ENCODE measurements at places on chromosomes 1 and 21.

DNA sequence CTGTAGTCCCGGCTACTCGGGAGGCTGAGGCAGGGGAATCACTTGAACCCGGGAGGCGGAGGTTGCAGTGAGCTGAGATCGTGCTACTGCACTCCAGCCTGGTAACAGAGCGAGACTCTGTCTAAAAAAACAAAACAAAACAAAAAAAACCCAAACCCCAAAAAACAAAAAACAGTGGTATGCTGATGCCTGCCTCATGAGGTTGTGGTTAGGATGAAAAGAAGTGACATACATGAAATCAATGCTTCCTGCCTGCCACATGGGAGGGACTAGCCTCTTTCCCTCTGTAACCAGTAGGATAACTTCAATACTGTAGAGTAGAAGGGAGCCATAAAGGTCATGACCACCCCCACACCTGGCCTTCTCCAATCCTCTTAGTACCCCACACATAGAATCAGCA, 55.2 kb downstream of the TENT5C start:
- no peak for DNase-seq

DNA sequence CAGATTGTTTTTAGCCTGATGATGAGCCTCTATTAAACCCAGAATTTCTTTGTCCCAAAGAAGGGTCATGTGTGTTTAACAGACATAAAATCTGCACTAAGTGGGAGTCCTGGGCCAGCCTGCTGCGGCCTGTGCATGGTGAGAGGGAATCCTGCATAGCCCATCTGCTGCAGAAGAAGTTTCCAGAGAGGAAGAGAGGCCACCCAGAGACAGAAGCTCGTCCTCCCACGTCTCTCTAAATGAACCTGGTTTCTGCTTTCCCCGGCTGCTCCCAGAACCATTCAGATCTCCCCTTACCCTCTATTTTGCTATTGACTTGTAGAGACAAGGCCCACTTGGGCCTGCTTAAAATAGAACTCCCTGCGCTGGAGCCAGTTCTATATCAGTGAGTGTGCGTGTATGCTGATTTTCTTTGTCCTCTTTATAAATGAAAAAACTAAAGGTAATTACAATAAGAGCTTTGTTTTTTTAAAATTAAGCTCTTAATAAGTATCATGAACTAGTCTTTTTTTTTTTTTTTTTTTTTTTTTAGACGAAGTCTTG, 142.8 kb upstream of the RAB4A start:
- DNase-seq = no peak

DNA sequence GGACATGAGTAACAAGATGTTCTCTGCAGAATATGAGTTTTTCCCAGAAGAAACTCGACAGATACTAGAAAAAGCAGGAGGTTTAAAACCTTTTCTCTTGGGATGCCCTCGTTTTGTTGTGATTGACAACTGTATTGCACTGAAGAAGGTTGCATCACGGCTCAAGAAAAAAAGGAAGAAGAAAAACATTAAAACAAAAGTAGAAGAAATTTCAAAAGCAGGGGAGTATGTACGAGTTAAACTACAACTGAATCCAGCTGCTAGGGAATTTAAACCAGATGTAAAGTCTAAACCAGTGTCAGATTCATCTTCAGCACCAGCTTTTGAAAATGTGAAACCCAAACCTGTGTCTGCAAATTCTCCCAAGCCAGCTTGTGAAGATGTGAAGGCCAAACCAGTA, 92.5 kb downstream of the TTC3 start:
- DNase-seq = no peak

DNA sequence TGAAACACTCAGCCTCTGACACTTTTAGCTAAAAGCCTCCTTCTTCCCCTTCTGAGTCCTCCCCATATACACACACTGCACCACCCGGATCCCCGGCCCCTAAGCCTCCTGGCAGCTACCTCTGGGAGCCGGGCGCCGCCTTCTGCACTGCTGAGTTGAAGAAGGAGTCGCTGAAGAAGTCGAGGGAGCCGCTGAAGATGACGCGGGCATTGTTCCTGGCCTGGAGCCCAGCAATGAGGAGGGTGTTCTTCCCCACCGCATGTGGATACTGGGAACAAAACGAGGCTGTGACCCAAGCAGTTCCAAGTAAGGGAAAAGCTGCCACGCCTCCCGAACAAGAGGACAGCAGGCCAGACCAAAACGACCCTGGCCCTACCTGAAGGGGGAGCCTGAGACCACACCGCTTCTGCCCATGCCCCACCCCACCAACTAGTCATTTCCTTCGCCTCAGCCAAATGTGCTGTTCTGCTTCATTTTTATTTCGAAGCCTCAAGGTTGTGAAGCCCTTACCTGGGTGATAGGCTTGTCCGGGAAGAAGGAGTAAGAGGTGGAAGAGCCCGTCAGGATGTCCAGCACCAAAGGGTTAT, 7.0 kb downstream of the DDOST start:
- no peak for DNase-seq

- no peak for DNase-seq
Measured at GRCh38 chr1:189424746-189425331, 1052.8 kb downstream of the BRINP3 start.

DNA sequence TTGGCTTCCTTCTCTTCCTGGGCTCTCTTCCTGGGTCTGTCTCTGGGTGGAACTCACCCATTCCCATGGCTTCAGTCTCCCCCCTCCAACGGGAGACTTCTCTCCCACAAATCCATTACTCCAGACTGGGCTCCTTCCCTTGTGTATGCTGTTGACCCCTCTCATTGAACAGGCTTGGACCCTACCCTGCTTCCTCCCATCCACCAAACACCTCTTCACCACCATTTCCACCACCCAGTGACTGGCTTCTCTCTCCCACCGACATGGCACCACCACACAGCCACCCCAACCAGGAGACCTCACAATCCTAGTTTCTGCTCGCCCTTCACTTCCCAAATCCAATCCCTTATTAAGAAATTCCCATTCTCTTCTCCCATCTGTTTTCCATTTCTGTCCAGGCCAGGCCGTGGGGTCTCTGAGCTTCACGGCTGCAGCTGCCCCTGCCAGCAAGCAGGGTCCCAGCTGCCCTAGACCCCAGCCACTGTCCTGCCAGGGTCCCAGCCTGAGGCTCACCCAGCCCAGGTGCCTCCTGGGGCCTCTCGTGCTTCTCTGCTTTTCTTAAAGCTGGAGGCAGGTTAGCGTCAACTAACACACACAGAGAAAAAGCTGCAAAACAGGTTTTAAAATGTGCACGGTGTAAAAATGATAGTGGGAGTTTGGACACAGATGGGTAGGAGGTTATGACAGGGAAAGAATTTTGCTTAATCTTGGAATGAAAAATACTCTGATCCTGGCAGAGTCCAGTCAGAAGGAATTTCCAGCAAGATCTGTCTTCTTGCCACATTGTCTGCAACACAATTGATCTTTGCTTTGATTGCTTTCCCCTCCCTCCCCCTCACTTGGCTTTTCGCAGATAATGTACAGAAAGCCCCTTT, 383.8 kb upstream of the VAMP3 start:
- DNase-seq = no peak

DNA sequence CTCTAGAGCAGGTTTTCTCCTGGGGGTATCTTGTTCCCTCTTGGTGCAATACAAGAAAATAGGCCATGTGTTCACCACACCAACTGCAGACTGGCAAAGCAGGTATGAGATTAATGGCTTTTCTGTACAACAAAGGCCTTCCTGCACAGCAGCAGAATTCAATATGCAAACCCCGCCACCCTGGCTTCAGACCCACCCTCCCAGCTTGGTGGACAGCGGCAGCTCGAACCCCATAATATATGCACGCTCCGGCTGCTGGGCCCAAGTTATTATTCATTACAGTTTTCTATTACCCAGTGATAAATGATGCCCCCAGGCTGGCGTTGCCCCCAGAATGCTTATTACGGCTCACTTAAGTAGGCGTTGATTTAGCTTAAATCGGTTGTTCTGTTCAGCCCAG, 144.2 kb downstream of the RRAGC start:
- DNase-seq = no peak

- no peak for DNase-seq
Measured at GRCh38 chr1:192787914-192788585, 20.8 kb upstream of the RGS2 start.

DNA sequence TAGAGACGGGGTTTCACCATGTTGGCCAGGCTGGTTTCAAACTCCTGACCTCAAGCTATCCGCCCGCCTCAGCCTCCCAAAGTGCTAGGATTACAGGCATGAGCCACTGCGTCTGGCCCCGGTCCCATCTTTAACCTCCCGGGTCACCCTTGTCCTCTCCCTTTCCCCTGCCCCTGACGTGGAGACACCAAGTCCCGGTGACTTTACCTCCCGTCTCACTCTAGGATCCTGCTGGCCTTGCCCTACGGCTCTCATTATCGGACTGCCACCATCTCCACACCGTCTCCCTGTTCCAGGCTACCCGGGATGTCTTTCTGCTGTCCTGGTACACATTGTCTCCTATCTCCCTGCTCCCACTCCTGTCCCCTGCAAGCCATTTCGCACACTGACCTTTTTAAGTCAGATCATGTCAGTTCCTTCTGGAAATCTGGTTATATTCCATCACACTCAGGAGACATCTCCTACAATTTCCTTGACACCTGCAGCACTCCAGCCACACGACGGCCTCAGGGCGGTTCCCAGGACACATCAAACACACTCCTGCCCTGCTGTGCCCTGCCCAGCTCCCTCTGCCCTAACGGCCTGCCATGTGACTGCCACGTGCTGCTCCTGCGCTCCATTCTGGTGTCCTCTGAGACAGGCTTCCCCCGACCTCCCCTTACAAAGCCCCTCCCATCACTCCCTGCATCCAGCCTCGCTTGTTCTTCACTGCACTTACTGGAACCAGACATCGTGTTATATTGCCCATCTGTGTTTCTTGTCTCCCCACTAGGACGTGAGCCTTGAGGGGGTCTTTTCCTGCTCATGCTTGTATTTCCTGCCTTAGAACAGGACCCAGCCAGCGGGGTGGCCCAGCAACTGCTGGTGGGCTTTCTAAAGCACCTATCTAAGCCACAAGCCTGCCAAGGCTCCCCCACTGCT, 32.7 kb downstream of the TTC39A start:
- DNase-seq = no peak

DNA sequence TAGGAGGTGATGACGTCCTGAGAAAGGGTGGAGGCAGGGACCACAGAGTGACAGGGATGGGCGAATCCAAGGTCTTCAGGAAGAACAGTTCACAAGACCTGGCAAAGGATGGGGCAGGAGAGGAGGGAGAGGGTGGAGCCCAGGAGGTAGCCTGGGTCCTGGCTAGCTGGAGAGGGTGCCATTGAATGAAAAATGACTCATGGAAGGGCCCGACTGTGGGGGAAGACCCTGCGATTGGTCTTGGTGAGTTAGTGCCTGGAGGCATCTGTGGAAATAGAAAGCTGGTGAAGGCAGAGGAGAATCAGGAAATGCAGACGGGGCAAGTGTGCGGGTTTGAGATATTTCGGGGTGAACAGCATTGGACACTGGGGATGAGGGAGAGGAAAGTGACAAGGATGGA, 60.3 kb upstream of the SLC45A1 start:
- DNase-seq = no peak

GRCh38 chr1:26287811-26288210, 7.9 kb downstream of the SH3BGRL3 start:
- DNase-seq = no peak

GRCh38 chr1:191963781-191964455, 194.3 kb upstream of the RGS18 start:
- no peak for DNase-seq

DNA sequence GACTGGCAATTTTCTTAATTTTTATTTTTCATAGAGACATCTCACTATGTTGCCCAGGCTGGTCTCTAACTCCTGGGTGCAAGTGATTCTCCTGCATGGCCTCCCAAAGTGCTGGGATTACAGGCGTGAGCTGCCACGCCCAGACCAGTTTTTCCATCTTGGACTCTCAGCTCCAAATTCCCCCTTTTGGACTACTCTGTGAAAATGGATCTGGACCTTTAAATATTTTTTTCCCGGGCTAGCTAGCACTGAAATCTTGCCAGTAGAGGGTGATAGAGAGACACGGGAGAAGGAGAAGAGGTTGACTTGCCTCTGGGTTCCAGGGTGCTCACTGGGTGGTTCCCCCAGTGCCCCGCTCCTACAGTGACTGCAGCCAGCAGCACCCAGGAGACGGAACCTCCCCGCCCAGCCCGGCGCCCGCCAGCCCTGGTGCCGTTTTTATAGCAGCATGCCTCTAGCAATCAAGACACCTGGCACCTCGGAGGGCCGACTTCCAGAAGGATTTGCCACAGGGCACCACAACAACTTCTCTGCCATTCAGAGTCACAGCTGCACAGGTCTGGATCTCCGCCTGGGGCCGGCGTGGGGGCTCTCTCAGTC, 34.7 kb upstream of the SCCPDH start:
- peak; percentile 75 for DNase-seq

DNA sequence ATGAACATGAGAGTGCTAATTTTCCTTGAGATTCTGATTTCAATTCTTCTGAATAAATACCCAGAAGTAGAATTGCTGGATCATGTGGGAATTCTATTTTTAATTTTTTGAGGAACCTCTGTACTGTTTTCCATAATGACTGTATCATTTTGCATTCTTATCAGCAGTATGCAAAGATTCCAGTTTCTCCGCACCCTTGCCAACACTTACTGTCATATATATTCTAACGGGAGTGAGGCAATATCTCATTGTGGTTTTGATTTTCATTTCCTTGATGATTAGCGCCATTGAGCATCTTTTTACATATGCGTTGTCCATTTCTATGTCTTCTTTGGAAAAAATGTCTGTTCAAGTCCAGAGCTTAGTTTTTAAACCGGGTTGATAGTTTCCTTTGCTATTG, 33.2 kb downstream of the VCAM1 start:
- no peak for DNase-seq

DNA sequence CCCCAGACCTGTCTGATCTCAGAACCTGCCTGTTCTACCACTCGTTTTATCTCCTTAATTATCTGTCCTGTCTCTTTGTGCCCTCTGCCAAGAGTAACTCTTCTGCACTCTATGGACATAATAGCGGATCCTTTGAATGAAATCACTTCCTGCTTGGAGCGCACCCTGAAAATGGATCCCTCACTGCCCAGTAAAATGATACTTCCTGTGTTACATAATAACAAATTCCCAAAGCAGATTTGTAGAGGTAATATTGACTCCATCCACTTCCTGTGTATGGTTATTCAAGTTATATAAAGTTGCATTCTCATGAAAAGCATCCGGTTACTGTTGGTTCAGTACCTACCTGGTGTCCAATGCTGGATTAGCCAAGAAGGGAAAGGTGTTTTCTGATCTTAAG, 246.0 kb downstream of the TRABD2B start:
- DNase-seq = no peak

GRCh38 chr1:31744165-31744888, 19.8 kb downstream of the ADGRB2 start:
- no peak for DNase-seq

- peak; percentile 60 for DNase-seq
Measured at GRCh38 chr21:21232320-21232719, 234.1 kb downstream of the NCAM2 start.

All from NCI-H1105 treated with DMSO at 0.1 percent for 48 hours (cell line).